ENCODE measurements at places on chromosomes 3 and 15.
A peak's percentile ranks its signal among the peaks of the same experiment; 100 is the strongest.

GRCh38 chr15:76208084-76208785, 103.0 kb downstream of the ETFA start:
- DNase-seq, result no peak

DNA sequence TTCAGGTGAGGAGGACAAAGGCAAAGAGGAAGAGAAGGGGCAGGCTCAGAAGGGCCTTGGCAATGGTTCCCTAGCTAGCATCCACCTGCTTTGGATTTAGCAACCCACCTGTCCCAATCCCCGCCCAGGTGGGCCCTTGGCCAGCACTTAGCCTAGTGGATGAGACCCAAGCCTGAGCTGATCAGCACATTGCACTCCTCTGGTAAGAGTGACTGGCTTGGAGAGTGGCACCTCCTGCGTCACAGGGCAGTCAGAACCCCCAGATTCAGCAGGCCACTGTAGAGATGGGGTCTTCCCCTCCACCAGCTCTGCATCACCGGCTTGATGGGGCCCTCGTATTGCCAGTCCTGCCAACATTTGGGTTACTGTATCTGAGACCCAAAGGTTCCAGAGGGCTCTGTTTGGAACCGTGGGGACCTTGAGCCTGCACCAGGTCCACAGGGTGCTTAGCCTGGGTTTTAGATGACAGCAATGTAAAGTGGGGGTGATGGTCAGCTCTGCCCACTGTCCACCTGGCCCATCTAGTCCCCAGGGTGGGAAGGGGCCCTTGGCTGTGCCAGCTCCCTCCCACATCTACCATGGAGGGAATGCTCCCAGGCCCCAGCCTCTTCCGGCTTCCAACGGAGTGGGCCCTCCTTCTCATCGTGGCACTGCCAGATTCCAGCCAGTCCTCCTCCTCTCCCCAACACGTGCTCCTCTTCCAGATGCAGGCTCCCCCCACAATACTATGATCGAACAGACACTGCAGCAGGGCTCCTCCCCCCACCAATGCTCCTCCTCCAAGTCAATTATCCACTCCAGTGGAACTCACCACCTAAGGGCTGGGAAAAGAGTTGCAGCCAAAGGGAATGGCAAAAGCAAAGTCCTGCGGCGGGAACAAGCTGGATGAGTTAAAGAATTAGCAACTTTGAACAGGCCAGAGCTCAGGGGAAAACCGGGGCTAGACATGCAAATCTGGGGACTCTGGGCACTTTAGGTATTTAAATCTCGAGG, 45.7 kb downstream of the LHFPL4 start:
- DNase-seq, result no peak

DNA sequence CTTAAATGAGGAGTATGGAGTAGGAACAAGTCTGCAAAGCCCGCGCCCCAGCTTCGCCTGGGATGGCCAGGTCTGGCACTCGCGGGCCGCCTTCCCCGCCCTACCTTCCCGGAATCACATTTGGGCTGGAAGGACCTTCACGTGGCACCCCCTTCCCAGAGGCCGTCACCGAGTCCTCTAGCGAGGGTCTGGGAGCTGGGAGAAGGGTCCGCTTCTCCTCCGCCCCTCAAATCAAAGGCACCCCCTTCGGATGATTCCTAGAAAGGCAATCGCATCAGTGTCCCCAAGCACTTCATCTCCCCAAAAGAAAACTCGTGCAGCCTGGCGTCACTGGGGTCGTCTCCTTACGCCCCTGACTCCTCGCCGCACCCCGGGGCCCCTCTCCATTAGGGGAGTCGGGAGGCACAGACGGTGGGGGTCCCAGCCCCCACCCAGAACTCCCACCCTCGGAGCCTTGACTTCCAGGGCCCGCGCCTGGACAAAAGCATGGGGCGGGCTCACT, 380 bp downstream of the MYLK start:
- no peak for DNase-seq

DNA sequence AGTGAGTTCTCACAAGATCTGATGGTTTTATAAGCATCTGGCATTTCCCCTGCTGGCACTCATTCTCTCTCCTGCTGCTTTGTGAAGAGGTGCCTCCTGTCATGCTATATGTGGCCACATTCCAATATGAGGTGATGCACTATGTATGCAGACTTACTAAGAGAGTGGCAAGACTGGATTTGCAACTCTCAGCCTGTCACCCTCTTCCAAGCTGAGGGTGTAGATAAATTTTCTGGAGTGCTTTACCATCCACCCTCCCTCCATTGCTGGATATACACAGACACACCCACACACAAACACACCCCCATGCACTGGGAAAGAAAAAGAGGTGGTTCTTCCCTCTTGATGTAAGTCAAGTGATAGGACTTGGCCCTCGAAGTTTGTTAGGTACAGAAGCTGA, 30.2 kb upstream of the CHMP2B start:
- DNase-seq, result no peak

- no peak for DNase-seq
Observed at GRCh38 chr3:108008106-108008505, 82.7 kb downstream of the CD47 start.

DNA sequence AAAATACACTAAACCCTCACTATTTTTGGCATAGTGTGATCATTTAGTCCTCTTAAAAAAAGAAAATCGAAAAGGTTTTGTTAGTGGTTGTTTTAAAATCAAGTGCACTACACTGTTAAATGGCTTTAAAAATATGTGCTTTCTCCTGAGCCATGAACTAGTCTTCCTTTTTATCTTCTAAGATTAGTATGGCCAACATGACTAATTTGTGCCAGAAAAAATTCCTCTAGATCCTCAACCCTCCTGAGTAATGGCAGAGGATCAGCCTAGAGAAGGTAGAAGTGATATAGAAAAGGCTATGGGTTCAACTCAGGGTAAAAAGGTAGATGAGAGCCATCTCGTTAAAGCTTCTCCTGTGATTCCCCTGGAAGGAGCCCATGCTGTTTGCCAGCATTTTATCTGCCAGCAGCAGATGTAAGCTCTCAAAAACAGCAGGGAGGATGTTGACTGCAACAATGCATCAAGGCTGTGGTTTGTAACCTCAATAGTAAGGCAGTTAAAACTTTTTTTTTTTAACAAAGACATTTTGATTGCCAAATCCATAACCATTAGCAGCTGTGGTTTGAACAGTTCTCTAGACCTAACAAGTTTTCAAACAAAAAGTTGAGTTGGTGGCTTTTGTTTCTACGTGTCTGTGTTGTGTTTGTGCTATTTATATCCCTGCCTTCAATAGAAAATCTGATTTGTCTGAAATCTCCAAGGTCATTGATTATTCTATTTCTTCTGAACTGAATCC, 30.2 kb upstream of the ZNF609 start:
- DNase-seq, result peak; percentile 86

DNA sequence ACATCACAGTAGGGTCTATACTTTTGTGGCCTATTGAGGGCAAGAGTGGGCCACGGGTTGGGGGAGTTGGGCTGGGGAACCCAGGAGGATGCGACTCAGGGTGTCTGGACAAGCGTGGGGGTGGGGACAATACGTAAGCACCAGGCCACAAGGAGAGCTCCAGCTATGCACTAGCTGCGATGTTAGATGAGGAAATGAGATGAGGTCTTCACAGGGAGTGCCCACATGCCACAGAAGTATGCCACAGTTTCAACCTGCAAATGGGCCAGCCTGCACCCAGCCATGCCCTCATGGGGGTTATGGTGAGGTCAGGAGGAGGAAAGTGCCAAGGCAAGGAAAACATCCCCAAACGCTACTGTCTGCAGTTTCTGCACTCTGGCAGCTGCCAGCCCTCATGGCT, 30.5 kb downstream of the CACNA2D2 start:
- no peak for DNase-seq

DNA sequence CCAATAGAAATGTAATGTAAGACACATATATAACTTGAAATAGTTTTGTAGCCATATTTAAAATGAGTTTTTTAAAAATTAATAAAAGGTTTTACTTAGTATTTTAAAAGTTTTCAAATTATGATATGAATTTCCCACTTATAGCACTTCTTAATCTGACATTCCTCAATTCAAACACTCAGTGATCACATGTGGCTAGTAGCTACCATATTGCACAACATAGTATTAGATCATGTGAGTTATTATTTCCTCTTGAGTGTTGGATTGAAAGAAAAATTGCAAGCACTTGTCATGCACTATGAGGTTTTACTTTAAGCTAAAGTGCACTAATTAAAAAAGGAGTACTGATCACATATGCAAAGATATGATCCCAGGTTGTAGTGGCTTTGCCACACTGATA, 453.4 kb upstream of the ROBO2 start:
- DNase-seq, result no peak

DNA sequence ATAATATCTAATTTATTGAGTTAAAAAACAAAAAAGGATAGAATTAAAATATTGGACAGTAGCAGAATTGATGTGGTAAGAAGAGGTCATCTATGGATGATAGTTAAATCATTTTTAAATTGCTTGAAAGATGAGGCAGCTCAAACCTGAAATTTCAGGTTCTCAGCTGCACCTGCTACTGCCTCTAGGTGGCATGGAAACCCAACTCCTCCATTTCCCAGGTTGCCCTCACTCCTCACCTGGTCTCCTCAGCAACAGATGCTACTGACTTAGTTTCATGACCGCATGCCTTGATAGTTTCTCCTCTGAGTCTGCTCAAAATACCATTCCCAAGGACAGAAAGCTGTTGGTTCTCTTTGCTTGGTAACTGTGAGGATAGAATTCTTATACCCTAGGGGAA, 148.1 kb downstream of the ABHD5 start:
- DNase-seq, result no peak

DNA sequence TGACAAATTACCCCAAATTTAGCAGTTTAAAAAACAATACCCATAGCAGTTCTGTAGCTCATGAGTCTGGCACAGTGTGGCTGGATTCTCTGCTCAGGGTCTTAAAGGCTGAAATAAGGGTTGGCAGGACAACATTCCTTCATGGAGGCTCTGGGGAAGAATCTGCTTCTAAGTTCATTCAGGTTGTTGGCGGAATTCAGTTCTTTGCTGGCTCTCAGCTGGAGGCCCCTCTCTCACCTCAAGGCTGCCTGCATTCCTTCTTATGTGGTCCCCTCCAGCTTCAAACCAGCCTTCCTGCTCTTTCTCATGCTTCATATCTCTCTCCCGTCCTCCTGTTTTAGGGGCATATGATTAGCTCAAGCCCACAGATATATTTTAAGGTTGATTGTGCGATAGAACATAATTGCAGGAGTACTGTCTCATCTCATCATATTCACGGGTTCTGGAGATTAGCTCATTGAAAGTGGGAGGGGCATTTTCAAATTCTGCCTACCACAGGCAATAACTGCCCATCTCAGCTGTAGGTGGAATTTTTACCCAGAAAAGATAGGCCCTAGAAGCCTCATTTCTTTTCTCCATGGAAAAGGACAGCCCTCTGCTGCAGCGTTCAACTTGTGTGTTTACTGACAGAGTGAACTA, 5.6 kb upstream of the ZBTB47 start:
- no peak for DNase-seq

DNA sequence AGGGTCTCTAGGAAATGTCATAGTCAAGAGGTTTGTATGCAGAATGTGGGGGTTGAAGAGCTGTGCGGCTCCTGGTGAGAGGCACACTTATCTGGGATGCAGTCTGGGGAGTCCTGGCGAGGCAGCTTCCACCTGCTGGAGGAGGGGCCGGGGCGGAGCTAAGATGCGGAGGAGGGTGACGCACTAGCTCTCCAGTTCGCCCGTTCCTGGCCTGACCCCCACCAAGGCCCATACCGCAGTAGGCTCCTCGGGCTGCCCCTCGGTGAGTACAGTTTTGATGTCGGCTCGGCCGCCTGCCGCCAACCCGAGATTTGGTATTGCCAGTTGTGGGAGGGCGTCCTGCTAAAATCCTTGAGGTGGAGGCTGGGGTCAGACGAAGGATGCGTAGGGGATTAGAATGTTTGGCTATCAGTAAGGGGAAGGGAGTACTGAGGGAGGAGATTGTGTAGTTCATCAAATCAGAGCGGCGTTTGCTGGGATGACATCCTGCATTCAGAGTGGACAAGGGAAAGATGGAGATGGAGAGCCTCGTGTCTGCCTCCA, at the start of gene SCG5:
TSS of gene SCG5 (plus strand) at position 194 of the 543 bp plus-strand sequence. CDS start 1,883 bp downstream, outside the sequence.
- DNase-seq, result peak; percentile 13

GRCh38 chr15:98956796-98957553, 50.6 kb downstream of the PGPEP1L start:
- DNase-seq, result no peak

- no peak for DNase-seq
Observed at GRCh38 chr3:135448520-135448919, 517.0 kb upstream of the PPP2R3A start.

- DNase-seq, result no peak
Observed at GRCh38 chr15:100723315-100723801, 121.0 kb downstream of the ASB7 start.

DNA sequence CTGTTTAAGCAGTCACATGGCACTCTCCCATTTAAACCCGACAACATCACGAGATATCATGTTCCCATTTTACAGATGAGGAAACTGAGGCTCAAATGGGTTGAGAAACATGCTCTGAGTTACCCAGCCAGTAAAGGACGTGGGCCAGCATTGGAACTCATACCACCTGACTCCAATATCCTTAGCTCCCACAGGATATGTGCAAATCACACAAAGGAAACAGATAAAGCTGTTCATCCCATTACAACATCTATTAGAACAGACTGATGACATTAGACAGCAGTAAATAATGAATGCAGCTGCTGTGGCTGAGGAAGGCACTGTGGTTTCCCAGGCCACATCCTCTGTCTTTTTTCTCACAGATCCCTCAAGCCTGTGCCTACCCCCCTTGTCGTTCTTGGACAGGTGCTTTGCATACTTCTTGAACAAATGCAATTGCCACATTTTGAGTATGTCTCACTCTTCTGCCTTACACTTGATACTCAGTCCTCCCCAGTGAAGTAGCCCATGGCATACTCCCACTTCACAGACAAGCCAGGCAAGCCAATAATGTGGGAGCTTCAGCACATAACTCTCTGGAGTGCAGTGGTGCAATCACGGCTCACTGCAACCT, 17.7 kb downstream of the FRMD4B start:
- peak; percentile 16 for DNase-seq
